ENCODE measurements at places on chromosomes 3 and 15. TPM values are rescaled to one million over a fixed set of nuclear protein-coding genes. Genes with fewer than 3 reads are reported as not detected.

Gene ADCY5
- total RNA-seq = not detected

GRCh38 chr15:95609096-95609495 lies 721.4 kb upstream of the NR2F2 start:
- no peak overlapping the region for H3K4me3 ChIP-seq
- no peak overlapping the region for H3K27ac ChIP-seq
- no peaks in the 10 kb centered on the region for H3K27me3 ChIP-seq
- no peak for DNase-seq
- H3K36me3 ChIP-seq = no peaks in the 10 kb centered on the region
- H3K4me1 ChIP-seq = no peaks in the 10 kb centered on the region

Gene PRRT3
- total RNA-seq = 1.9 TPM

Gene BDH1
- total RNA-seq = 0.27 TPM

DNA sequence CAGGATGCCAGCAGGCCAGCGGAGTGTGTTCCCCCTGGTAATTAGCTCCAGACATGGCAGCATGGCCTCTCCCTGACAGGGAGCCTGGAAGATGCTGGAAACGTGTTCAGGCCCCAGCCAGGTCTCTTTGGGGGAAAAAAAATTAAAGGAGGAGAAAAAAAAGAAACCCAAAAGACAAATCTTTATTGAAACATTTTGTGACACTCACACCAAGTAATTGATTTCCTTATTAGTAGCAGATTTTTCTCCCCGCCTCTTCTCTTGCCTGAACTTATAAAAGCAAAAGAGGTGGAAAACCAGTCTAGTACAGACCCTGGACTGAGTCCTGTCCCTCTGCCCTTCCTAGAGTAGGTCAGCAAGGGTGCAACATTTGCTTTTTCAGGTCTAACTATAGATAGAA lies 42.7 kb upstream of the SMAD6 start:
- DNase-seq = no peak
- peaks cover 62% of the 10 kb centered on the region for H3K36me3 ChIP-seq
- peak overlapping the region; percentile 7 for H3K27ac ChIP-seq
- H3K27me3 ChIP-seq = no peaks in the 10 kb centered on the region
- no peak overlapping the region for H3K4me3 ChIP-seq

DNA sequence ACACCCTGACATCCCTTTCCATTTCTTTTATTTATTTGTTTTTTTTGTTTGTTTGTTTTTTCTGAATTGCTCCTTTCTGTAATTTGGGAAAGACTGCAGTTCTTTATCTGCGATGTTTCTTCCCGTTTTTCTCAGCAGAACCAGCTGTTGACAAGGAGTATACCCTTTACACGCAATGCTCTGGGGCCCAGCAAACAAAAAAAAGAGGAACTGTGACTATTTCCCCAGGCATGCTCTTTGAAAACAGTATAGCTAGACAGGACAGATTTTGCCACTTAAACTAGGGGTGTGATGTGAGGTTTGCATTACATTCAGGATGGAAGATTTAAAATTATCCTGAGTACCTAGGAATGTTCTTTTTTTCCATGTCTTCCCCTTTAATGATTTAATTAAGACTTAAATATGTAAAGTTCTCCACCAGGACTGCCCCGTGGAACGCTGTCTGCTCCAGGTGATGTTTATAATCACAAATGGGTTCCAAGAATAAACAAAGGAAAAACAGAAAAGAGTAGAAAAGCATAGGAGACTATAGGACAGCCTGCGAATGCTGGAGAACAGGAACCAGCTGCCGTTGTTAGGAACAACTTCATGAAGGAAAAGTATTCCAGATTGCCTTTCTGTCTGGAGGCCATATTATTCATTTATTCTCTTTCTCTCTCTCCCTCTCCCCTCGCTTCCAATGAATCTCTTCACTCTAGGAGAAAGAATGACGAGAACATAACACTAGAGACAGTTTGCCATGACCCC lies 43.3 kb downstream of the TGFBR2 start:
- no peak overlapping the region for H3K27ac ChIP-seq
- H3K27me3 ChIP-seq = no peaks in the 10 kb centered on the region
- no peak overlapping the region for H3K4me3 ChIP-seq
- no peaks in the 10 kb centered on the region for H3K36me3 ChIP-seq

Gene GRIP2
- total RNA-seq = not detected

Gene LINGO1
- total RNA-seq = 14.3 TPM

Gene CERS3
- not detected for total RNA-seq

DNA sequence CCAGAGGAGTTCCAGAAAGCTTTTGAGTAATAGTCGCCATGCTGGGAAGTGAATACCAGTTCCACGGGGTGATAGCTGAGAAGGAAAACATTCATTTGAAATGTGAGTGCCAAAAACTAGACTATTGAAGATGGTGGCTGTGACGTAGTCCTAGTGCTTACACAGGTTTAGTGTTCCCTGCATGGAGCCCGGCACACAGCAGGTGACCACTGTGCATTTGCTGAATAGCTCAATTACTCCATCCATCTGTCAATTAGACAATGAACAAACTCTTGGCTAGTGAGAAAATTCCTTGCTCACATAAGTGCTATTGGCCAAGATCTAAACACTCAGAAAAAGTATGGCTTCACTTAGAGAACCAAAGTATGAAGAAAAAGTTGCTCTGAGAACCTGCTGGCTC lies 448.1 kb upstream of the WNT5A start:
- DNase-seq = no peak
- no peak overlapping the region for H3K4me3 ChIP-seq
- H3K4me1 ChIP-seq = no peaks in the 10 kb centered on the region
- no peak overlapping the region for H3K27ac ChIP-seq

GRCh38 chr15:46855388-46855787 lies 861.9 kb upstream of the SEMA6D start:
- no peak for DNase-seq
- no peak overlapping the region for H3K27ac ChIP-seq
- no peaks in the 10 kb centered on the region for H3K4me1 ChIP-seq
- no peak overlapping the region for H3K4me3 ChIP-seq
- no peaks in the 10 kb centered on the region for H3K27me3 ChIP-seq

DNA sequence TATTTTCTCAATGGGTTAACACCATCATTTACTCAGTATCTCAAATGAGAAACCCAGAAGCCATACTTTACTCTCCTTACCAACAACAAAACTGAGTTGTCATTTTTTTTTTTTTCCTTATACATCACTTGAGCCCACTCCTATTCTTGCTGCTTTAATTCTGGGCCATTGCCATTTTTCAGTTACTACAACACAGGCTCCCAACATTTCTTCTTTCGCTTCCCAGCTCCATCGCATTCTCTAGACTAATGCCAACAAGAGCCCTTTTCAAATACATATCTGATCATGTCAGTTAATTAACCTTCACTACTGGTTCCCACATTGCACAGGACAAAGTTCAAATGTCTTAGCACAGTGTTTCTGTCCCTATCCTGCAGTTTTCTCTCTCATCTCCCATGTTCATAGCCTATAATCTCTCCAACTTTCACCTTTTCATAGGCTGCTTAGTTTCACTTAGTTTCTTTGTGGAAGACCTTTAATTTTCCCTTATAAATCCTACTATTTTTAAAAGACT lies 22.5 kb upstream of the ANXA2 start:
- DNase-seq = no peak
- H3K27me3 ChIP-seq = no peaks in the 10 kb centered on the region
- H3K4me1 ChIP-seq = peaks cover 34% of the 10 kb centered on the region
- no peak overlapping the region for H3K4me3 ChIP-seq
- H3K36me3 ChIP-seq = peaks cover 20% of the 10 kb centered on the region

DNA sequence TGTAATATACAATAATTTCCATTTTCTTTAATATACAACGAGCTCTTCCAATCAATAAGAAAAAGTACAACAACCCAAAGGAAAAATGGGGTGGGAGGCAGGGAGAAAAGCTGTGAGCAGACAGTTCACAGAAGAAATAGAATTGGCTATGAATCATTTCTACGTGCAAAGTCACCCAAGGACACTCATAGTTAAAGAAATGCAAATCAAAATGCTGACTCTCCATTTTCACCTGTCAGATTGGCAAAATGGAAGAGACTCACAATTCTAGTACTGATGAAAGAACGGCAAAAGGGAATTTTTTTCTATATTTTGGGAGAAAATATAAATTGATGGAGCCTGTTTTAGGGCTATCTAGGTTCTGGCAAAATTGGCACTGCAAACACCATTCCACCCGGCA lies 116.3 kb upstream of the MEF2A start:
- H3K27ac ChIP-seq = no peak overlapping the region
- H3K4me1 ChIP-seq = no peaks in the 10 kb centered on the region
- DNase-seq = no peak

DNA sequence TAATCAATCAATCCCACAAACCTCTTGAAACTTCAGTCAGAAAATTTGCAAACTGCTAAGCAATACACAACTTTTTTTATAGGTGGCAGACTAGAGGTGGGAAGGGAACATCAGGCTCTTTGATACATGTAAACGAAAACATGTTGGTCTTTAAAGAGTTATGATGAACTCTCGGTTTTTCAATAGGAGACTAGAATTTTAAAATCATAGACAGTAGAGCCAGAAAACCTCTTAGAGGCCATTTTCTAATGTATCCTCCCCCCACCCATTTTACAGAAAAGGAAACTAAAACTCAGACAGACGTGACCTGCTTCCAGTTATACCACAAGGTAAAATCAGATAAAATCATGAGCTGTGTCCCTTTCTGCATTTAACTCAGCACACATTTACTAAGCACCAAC lies 179.1 kb upstream of the LPP start:
- H3K27ac ChIP-seq = no peak overlapping the region
- peaks cover 6% of the 10 kb centered on the region for H3K27me3 ChIP-seq
- no peaks in the 10 kb centered on the region for H3K4me1 ChIP-seq
- DNase-seq = no peak

DNA sequence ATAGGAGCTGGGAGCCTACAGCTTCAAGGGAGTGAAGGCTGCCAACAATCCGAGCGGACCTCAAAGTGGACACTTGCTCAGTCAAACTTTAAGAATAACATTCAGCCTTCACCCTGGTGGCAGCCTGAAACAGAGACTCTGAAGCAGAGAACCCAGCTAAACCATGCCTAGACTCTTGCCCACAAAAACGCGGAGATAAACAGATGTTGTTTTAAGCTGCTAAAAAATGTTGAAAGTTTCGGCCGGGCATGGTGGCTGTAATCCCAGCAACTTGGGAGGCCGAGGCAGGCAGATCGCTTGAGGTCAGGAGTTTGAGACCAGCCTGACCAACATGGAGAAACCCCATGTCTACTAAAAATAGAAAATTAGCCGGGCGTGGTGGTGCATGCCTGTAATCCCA lies 29.8 kb upstream of the TRIM59 start:
- H3K27ac ChIP-seq = no peak overlapping the region
- H3K36me3 ChIP-seq = no peaks in the 10 kb centered on the region
- H3K4me1 ChIP-seq = no peaks in the 10 kb centered on the region
- H3K4me3 ChIP-seq = no peak overlapping the region

GRCh38 chr3:18098960-18099587 lies 326.1 kb downstream of the SATB1 start:
- H3K27ac ChIP-seq = no peak overlapping the region
- no peaks in the 10 kb centered on the region for H3K27me3 ChIP-seq
- H3K36me3 ChIP-seq = no peaks in the 10 kb centered on the region

DNA sequence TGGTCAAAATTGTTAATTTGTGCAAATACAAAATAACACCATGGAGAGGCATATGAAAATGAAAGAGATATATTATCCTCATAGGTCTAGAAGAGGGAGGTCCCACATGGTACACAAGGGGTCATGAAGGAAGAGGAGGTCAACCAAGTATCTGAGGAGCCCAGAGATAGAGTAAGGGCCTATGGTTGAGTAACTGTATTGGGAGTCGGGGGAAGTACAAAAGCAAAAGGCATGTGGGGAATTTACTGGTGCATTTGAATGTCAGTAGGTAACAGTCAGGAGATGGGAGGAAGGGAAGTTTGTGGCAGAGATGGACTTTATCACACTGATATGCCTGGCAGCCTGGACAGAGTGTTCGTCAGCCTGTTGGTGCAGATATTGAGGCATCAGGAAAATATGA lies 1113.7 kb downstream of the OTOL1 start:
- no peak overlapping the region for H3K4me3 ChIP-seq
- H3K27me3 ChIP-seq = no peaks in the 10 kb centered on the region
- no peaks in the 10 kb centered on the region for H3K4me1 ChIP-seq
- no peaks in the 10 kb centered on the region for H3K36me3 ChIP-seq
- no peak overlapping the region for H3K27ac ChIP-seq

- DNase-seq = peak; percentile 4
- H3K27ac ChIP-seq = peak overlapping the region; percentile 96
- no peaks in the 10 kb centered on the region for H3K27me3 ChIP-seq
- peak overlapping the region; percentile 91 for H3K4me3 ChIP-seq
These were observed 1.1 kb downstream of the TCTA start for GRCh38 chr3:49413338-49413734.

DNA sequence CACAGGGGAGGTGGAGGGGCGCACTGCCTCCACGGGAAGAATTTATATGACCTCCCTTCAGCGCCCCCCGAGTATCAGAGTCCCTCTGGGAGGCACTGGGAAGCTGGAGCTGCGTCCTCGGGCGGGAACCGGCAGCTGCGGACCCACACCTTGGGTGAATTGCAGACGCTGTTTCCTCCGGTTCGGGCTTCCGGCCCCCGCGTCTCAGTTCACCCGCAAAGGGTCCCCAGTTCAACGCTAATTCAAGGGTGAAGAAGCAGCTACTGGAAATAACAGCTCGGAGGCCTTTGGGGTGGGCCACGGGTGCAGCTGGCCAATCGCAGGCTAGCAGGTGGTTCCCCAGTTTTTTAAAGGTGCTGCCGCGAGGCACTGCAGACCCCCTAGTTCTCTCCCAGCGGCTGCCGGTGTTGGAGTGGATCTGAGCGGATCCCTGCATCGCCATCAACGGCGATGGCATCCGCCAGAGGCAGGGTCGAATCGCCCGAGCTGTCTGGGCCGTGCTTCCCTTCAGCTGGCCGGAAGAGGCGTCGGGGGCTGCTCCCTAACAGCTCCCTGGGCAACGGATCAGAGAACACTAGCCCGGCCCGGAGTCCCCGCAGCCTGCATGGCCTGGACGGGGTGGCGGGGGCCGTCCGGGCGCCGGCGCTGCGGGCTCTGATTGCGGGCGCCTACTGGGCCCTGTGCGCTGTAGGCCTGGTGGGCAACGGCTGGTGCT lies 19.4 kb upstream of the ADAMTS7 start:
- no peaks in the 10 kb centered on the region for H3K36me3 ChIP-seq
- H3K27me3 ChIP-seq = peaks cover 50% of the 10 kb centered on the region
- no peak for DNase-seq
- H3K4me1 ChIP-seq = no peaks in the 10 kb centered on the region
- H3K4me3 ChIP-seq = no peak overlapping the region
- H3K27ac ChIP-seq = no peak overlapping the region

GRCh38 chr3:94173673-94174434 lies 111.0 kb downstream of the NSUN3 start:
- no peaks in the 10 kb centered on the region for H3K27me3 ChIP-seq
- H3K36me3 ChIP-seq = no peaks in the 10 kb centered on the region
- H3K4me1 ChIP-seq = no peaks in the 10 kb centered on the region
- no peak overlapping the region for H3K4me3 ChIP-seq
- H3K27ac ChIP-seq = no peak overlapping the region

DNA sequence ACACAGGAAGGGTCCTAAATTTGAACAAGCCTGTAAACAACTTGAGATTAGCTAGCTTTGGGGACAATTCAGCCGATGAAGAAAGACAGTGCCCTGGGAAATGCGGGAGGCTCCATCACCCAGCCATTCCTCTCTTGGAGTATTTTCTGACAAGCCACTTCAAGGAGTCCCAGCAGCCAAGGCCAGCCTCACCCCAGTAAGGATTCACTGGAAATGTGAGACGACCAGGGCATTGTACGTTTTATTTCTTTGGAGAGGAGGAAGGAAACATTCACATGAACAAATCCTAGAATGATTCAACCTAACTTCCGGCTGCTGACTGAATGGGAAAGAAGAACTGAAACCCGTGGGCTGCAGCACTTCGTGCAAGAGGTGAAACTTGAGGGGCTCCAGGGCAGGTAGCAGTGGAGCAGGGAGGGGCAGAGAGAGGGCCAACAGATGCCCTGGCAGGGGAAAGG lies 116.4 kb upstream of the ARHGEF3 start:
- H3K36me3 ChIP-seq = no peaks in the 10 kb centered on the region
- H3K27ac ChIP-seq = no peak overlapping the region
- no peak overlapping the region for H3K4me3 ChIP-seq
- DNase-seq = no peak
